Nephron progenitor cell (in vitro differentiated cells): ENCODE measurements at places on chromosomes 12 and 14.
A peak's percentile ranks its signal among the peaks of the same experiment; 100 is the strongest.

DNA sequence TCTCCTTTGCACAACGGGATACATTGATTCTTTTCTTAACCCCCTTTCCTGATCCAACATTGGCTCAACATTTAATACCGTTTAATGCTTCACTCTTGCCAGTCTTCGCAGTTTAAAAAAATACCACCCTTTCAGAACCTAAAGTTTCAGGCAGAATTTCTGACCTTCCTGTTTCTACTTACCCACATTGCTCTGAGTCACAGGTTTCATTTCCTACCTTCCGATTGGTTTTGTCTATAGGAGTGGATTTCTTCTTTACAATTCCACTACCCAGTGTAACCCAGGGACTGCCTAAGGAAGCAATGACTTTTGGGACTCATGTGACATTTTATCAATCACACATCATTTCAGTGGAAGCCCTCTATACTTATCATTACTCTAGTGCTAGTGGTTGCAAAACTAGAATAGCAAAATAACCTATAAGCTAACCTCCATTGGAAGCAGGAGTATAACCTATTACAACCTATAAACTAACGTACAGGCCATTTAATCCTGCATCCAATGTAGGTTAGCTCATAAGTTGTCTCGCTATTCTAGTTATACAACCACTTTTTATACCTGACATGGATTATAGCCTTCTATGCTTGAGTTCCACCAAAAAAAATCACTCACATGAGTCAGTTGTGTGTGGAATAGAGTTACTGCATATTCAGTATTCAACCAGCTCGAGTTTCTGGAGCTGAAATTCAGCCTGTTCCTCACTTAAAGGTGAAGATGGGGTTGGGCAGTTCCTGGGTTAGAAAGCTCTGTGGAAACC, 64.9 kb upstream of the KITLG start:
- H3K27me3 ChIP-seq, result no peaks in the 10 kb centered on the region
- DNase-seq, result no peak
- H3K36me3 ChIP-seq, result no peaks in the 10 kb centered on the region
- no peak overlapping the region for H3K4me3 ChIP-seq

DNA sequence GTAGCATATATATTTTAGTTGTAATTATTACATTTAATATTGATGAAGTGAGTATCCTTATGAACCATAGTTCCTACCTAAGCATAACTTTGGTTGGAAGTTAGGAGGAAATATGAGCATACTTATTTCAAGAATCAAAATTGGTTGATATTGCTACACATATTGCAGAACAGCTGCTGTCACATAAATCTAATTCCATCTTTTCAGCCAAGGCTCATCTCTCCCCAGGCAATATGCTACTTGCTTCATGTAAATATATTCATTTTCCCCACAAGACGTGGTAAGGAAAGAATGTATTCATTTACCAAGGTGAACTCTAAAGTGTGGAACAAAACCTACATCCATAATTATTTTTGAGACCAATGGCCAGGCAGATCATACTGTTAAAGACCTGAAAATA, 62.5 kb upstream of the HIF1A start:
- H3K4me1 ChIP-seq, result peaks cover 13% of the 10 kb centered on the region
- no peaks in the 10 kb centered on the region for H3K36me3 ChIP-seq
- no peak for DNase-seq
- H3K27me3 ChIP-seq, result peaks cover 15% of the 10 kb centered on the region
- no peak overlapping the region for H3K4me3 ChIP-seq
- H3K27ac ChIP-seq, result no peak overlapping the region

- no peak overlapping the region for H3K4me3 ChIP-seq
- H3K27ac ChIP-seq, result no peak overlapping the region
- no peak for DNase-seq
- H3K27me3 ChIP-seq, result peaks cover 9% of the 10 kb centered on the region
- H3K36me3 ChIP-seq, result no peaks in the 10 kb centered on the region
Observed at GRCh38 chr14:65369560-65369959, 43.0 kb upstream of the FUT8 start.

DNA sequence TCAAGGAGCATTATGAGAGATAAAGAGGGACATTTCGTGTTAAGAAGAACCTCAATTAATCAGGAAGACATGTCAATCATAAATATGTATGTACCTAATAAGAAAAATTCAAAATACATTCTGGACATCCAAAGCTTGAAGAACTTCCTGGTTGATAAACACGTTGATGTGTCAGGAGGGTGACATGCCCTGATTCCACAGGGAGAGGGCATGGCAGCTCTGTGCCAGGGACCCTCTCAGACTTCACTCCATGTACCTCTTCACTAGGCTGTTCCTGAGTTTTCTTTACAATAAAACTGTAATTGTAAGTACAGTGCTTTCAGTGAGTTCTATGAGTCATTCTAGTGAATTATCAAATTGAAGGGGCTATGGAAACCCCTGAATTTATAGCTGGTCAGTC, 163.5 kb downstream of the CFAP54 start:
- no peak for DNase-seq
- no peak overlapping the region for H3K4me3 ChIP-seq
- H3K4me1 ChIP-seq, result no peaks in the 10 kb centered on the region
- no peaks in the 10 kb centered on the region for H3K27me3 ChIP-seq
- no peak overlapping the region for H3K27ac ChIP-seq
- no peaks in the 10 kb centered on the region for H3K36me3 ChIP-seq

DNA sequence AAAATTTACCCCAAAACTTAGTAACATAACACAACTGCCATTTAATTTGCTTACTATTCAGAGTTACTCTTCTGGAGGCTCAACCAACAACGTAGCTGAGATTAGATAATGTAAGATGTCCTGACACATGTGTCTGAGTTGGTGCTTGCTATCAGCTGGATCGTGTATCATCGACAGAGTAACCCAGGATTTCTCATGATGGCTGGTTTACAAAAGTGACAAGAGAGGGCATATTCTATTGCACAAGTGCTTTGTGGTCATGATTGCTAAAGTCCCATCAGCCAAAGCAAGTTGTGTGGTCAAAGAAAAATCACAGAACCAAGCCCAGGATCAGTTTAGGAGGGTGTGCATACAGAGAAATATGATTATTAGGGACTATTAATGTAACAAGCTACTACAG, 73.4 kb downstream of the CAPZA3 start:
- H3K4me1 ChIP-seq, result no peaks in the 10 kb centered on the region
- peaks cover 3% of the 10 kb centered on the region for H3K27me3 ChIP-seq
- H3K27ac ChIP-seq, result no peak overlapping the region
- no peak for DNase-seq
- H3K36me3 ChIP-seq, result no peaks in the 10 kb centered on the region

- no peak overlapping the region for H3K4me3 ChIP-seq
- H3K27ac ChIP-seq, result no peak overlapping the region
- H3K4me1 ChIP-seq, result no peaks in the 10 kb centered on the region
- no peak for DNase-seq
Observed at GRCh38 chr12:88062474-88062873, 33.3 kb upstream of the C12orf50 start.

GRCh38 chr14:93723001-93723400, 65.3 kb downstream of the PRIMA1 start:
- no peak for DNase-seq
- H3K27ac ChIP-seq, result no peak overlapping the region
- no peaks in the 10 kb centered on the region for H3K36me3 ChIP-seq
- H3K4me1 ChIP-seq, result peaks cover 33% of the 10 kb centered on the region
- H3K27me3 ChIP-seq, result no peaks in the 10 kb centered on the region
- no peak overlapping the region for H3K4me3 ChIP-seq

- H3K4me3 ChIP-seq, result peak overlapping the region; percentile 90
- H3K36me3 ChIP-seq, result no peaks in the 10 kb centered on the region
- H3K27ac ChIP-seq, result peak overlapping the region; percentile 89
- peak; percentile 63 for DNase-seq
Observed at GRCh38 chr12:125983784-125984500, 918.7 kb downstream of the AACS start.

DNA sequence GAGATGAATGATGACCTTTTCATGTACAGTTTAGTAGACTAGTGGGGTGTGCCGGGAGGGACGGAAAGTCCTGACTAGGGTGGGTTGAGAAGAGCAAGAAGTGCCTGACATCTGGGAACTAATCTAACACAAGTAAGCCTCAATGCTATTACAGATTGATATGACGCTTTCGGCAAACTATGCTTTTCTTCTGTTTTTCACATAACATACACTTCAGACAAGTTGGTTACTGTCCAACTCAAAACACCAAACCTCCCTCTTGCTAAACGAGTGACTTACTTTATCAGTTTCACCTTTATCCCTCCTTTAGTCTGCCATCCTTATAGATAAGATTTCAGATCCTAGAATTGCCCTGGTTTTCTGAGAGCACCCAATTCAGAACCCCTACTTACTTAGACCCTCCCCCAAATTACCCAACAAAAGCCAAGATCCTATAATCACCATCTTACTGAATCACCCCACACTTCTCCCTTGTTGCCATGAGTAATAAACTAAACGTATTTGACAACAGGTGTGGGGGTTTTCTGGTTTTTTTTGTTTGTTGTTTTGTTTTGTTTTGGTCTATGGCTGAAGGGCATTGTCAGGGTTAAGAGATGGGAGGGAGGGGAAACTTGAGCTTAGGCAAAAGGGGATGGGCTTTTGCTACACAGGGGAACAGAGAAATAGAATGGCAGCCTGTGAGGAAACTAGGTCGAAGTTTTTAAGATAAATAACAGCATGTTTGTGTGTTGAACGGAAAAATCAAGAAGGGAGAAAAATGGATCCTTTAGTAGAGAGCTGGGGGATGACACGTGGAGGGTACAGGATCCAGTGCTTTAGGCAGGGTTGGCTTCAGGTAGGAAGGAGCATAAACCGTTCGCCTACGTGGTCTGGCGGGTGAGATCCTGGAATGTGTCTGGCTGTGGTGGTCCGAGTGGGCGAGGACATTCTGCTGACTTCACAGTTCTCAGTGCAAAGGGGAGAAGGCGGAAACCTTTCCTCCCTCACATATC, 6.1 kb upstream of the PSMA3 start:
- peaks cover 5% of the 10 kb centered on the region for H3K36me3 ChIP-seq
- peaks cover 12% of the 10 kb centered on the region for H3K4me1 ChIP-seq
- H3K4me3 ChIP-seq, result no peak overlapping the region
- H3K27ac ChIP-seq, result no peak overlapping the region
- peaks cover 4% of the 10 kb centered on the region for H3K27me3 ChIP-seq

- no peak for DNase-seq
- H3K36me3 ChIP-seq, result peaks cover 15% of the 10 kb centered on the region
- peaks cover 28% of the 10 kb centered on the region for H3K4me1 ChIP-seq
- peaks cover 4% of the 10 kb centered on the region for H3K27me3 ChIP-seq
- H3K27ac ChIP-seq, result peak overlapping the region; percentile 70
Observed at GRCh38 chr14:64938972-64939816, 3.4 kb downstream of the GPX2 start.

DNA sequence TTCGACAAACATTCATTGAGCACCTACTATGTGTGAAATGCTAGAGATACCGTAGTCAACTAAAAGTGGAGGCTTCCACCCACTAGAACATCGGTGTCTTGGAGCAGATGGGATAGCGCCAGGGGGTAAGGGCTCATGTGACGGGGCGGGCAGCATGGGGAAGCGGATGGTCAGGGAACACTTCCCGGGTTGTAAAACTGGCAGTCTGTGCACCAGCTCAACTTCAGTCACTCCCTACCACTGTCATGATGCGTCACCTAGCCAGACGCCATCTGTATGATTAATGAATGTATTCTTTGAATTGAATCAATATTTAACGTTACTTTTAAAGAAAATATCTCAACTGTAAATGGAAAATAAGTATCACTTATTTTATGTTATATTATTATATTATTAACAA, 93.5 kb downstream of the PIWIL1 start:
- peaks cover 13% of the 10 kb centered on the region for H3K27me3 ChIP-seq
- H3K4me1 ChIP-seq, result peaks cover 11% of the 10 kb centered on the region

GRCh38 chr12:51907083-51907855, at the start of gene ACVRL1:
Gene ACVRL1 (plus strand): TSS chr12:51907504. CDS start chr12:51912475, 4,971 bp downstream.
- peak within 1 kb of the TSS; percentile 77 for H3K27ac ChIP-seq
- DNase-seq, result no peak
- H3K4me3 ChIP-seq, result peak within 1 kb of the TSS; percentile 23
- peaks cover 6% of the 10 kb centered on the region for H3K27me3 ChIP-seq
- peaks cover 59% of the 10 kb centered on the region for H3K4me1 ChIP-seq

- no peaks in the 10 kb centered on the region for H3K4me1 ChIP-seq
- H3K36me3 ChIP-seq, result no peaks in the 10 kb centered on the region
- H3K4me3 ChIP-seq, result no peak overlapping the region
Observed at GRCh38 chr12:39905152-39905551, 200.7 kb downstream of the SLC2A13 start.

- DNase-seq, result no peak
- H3K4me3 ChIP-seq, result peak overlapping the region; percentile 90
- H3K4me1 ChIP-seq, result no peaks in the 10 kb centered on the region
- H3K27me3 ChIP-seq, result peaks cover 48% of the 10 kb centered on the region
- H3K36me3 ChIP-seq, result no peaks in the 10 kb centered on the region
Observed at GRCh38 chr12:26196421-26196716, 996 bp downstream of the SSPN start.

DNA sequence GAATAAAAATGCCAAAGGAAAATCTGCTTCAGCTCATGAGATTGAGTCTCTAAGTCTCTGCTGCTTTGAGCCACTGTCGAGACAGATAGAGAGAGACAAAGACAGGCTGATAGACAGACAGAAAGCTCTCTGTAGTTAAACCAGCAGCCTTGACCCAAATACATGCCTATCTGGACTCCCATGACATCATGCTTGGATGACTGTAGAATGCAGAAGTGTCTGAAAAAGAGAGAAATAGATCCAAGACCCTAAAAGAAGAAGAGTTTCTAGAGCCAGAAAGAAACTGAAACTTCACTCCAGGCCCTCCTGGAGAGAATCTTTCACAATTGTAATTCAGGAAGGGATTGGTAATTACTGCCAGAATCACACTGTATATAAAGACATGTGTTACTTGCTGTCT, 122.6 kb upstream of the PLXNC1 start:
- H3K27ac ChIP-seq, result no peak overlapping the region
- DNase-seq, result no peak

DNA sequence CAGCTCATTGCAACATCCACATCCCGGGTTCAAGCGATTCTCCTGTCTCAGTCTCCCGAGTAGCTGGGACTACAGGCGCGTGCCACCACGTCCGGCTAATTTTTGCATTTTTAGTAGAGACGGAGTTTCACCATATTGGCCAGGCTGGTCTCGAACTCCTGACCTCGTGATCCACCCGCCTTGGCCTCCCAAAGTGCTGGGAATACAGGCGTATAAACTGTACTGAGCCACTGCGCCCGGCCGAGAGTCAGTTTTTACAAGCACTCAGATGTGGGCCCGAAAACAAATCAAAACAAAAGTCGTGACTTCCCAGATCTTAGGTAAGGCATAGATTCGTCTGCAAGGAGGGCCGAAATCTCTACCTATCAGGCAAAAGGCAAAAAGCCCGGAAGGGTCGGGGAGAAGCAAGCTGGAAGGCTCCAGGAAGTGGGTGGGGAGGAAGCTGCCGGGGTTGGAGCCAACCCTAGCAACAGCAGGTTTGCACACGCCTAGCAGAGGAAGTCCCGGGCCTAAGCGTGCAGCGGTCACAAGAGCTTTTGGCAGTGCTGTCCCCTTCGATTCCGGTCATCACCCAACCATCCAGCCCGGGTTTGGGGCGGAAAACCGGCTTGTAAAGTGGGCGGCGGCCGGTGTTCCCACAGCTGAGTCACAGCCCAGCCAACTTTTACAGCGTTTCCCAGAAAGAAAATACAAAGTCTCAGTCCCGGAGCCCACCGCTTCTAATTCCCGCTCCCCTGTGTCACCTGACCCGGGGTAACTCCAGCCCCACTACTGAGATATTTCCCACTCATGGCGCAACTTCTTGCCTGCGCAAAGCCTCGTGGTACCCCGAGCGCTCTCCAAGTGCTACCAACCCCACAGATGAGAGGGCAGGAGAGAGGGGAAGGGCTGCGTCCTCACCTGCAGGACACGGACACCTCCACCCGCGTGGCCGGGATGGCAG, 583 bp downstream of the CPNE8 start:
- H3K36me3 ChIP-seq, result peaks cover 9% of the 10 kb centered on the region
- H3K4me3 ChIP-seq, result peak overlapping the region; percentile 92
- peak; percentile 62 for DNase-seq
- H3K27me3 ChIP-seq, result peaks cover 4% of the 10 kb centered on the region
- peak overlapping the region; percentile 98 for H3K27ac ChIP-seq
